ENCODE measurements at places on chromosomes 1 and 21.

- no peak for DNase-seq
Measured at GRCh38 chr1:64505944-64506655, 36.2 kb downstream of the CACHD1 start.

GRCh38 chr1:188715566-188715965 is 1762.1 kb downstream of the BRINP3 start:
- DNase-seq = peak; percentile 10

DNA sequence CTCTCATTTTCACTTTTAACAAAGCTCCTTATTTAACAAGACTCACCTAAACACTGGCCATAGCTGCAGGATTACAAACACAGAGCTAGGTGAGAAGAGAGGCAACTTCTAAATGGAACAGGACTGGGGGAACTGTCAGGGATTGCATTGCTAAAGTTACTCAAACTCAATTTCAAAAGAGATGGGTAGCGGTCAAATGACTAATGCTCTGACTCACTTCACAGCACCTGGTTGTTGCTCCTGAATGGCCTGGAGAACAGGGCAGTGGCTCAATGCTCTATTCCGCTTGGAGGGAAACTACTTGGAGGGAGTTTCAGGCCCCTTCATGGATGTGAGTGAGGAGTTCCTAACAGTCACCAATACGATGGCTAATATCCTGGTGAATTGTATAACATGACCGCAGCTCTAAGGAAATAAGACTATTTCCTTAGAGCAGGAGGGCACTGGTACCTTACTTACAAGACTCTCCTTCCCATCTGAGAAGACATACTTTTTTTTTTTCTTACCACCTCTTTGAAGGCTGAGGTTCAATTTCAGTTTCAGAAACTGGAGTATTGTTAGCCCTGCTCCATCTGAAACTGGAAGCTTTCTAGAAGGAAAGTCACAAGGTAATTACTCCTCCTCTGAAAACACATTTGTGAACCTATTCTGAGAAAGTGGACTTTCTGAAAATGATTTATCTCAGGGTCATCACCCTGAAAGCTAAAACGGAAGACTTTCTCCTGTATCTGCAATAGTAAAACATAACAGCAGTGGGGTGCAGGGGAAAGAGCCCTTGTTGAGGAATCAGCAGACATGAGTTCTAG is 9.5 kb downstream of the DPT start:
- DNase-seq = no peak

- DNase-seq = no peak
Measured at GRCh38 chr1:17348593-17349234, 23.3 kb upstream of the PADI6 start.

- DNase-seq = peak; percentile 44
Measured at GRCh38 chr1:241639623-241640148, 483 bp downstream of the CHML start.

DNA sequence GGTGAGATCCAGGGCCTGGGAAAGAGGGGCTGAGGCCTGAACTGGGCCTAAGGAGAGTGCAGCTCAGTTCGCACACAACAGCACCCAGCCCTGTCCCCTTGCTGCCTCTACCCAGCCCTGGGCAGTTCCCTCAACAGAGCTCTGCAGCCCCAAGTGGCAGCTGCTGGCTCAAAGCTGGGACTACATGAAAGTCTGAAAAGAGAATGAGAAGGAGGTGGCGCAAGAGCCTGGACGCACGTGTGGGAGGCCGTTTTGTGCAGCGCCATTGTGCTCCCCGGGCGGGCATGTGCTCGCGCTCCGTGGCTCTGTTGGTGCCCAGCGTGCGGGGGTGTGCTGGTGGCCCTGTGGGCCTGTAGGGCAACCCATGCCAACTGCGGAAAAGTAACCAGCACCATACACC is 10.3 kb downstream of the GPR37L1 start:
- DNase-seq = no peak

DNA sequence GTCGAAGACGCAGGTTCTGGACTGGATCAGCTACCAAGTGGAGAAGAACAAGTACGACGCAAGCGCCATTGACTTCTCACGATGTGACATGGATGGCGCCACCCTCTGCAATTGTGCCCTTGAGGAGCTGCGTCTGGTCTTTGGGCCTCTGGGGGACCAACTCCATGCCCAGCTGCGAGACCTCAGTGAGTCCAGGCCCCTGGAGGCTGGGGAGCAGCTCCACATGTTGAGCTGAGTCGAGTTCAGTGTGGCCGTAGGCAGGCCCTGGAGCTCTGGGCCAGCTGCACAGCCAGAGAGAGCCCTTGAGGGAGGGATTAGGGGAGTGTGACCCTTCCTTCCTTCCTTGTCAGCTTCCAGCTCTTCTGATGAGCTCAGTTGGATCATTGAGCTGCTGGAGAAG is 1.6 kb downstream of the ELF3 start:
- no peak for DNase-seq

Measured in cardiac muscle cell (in vitro differentiated cells and primary cell).